ENCODE measurements at places on chromosomes 2 and 18.

DNA sequence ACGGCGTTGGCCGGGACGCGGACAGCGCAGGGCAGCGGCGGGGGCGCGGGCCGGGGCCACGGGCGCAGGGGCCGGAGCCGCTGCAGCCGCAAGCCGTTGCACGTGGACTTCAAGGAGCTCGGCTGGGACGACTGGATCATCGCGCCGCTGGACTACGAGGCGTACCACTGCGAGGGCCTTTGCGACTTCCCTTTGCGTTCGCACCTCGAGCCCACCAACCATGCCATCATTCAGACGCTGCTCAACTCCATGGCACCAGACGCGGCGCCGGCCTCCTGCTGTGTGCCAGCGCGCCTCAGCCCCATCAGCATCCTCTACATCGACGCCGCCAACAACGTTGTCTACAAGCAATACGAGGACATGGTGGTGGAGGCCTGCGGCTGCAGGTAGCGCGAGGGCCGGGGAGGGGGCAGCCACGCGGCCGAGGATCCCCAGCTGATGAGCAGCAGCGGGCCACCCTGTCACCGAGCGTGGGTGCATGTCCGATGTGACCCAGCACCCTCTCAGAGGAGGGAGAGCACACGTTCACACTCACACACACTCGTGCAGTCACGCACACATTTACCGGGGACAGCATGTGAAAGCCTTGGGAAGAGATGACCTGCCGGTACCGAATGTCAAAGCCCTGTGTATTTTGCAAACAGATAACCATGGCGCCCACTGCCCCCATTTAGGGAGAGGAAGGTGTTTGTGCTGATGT, 4.2 kb downstream of the GDF7 start:
- DNase-seq = no peak

DNA sequence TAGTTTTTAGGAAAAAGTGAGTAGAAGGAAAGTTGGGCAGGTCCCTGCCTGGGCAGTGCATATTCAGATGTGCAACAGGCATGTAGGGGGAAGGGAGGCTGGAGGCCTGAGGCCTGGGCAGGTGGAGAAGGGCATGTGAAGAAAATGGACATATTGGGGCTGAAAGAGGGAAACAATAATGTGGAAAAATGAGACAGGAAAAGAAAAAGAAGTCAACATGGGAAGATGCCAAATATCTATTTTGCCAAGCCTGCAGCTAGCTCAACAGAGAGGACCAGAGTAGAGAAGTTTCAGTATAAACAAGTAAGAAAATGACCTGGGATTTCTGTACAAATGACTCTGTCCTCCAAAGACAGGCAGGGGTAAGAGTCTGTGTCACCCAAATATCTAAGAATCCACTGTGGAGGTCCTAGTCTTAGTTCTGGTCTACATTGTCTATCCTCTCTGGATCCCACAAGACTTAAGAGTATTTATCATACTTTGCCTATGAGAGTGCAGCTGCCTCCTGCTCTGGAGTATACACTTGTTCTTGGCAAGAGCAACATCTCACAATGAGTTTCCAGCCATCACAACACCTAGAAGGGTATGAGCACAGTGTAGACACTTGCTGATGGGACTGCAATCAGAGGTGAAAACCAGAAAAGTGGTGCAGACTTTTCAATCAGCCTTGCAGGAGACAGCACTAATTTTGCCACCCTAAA, 80.2 kb downstream of the CLHC1 start:
- no peak for DNase-seq

DNA sequence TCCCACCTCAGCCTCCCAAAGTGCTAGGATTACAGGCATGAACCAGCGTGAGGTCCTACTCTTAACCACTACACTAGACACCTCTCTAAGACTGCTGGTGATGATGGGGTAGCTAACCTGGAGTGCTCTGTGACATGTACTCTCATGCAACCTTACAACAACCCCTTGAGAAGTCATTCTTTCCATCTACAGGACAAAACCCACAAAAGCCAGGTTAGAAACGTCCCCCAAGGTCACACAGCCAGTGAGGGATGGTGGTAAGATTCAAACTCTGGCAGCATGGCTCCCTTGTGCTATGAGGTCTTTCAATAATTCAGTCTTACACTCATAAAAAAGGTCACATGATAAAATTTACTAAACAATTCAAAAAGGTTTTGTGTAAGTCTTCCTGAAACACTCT, 94.8 kb upstream of the SERTAD2 start:
- DNase-seq = peak; percentile 18

DNA sequence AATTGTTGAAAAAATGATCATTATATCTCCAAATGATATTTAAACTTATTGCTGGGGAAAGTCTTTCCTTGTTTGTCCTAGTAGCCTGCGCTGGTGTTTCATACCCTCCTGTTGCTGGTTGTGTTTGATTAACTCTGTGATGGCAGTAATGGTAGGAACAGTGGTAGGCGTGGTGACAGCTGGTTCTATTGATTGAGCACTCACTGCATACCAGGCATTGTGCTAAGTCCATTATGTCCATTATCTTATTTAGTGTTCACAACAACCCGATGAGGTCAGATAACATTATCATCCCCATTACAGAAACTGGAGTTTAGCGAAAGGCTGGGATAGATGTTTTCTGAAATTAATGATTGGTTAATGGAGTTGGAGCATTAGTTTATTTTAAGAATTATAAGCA, 77.8 kb upstream of the STON1 start:
- no peak for DNase-seq

DNA sequence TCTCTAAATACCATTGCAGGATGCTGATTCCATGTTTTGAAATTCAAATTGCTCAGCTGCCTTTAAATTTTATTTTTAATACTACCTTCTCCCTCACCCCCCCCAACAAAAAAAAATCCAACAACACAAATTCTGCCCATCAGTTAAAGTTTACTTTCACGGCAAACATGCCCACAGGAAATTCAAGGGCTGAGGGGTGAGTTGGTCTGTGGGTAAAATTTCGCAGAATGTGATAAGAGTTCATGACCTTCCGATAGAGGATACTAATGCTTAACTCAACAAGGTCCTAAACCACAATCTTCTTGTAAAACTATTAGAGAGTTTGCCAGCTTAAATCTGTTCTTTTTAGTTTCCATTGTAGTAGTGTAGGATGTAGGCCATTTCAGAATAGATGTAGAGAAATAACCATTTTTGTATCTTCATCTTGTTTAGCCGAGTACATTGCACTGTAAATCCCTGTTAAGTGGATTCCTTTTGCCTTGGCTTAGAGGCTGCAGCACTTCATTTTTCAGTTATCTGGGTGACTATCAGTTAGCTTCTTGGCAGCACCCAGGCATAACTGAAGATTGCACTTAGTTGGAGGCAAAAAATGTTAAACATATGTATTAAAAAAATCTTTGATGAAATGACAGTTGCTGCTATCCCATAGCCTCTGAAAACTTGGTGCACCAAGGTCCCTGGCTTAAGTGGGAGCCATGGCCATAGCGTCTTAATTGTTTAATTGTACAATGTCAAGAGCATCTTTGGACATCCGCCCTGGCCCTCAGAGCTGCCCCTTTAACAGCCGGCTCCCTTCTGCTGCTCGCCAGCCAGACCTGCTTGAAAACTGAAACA, 232.3 kb downstream of the HAUS1 start:
- DNase-seq = no peak

- DNase-seq = no peak
These were observed 56.8 kb downstream of the COX7A2L start for GRCh38 chr2:42304059-42304713.

GRCh38 chr18:11767935-11768334, 78.9 kb downstream of the GNAL start:
- DNase-seq = peak; percentile 31

DNA sequence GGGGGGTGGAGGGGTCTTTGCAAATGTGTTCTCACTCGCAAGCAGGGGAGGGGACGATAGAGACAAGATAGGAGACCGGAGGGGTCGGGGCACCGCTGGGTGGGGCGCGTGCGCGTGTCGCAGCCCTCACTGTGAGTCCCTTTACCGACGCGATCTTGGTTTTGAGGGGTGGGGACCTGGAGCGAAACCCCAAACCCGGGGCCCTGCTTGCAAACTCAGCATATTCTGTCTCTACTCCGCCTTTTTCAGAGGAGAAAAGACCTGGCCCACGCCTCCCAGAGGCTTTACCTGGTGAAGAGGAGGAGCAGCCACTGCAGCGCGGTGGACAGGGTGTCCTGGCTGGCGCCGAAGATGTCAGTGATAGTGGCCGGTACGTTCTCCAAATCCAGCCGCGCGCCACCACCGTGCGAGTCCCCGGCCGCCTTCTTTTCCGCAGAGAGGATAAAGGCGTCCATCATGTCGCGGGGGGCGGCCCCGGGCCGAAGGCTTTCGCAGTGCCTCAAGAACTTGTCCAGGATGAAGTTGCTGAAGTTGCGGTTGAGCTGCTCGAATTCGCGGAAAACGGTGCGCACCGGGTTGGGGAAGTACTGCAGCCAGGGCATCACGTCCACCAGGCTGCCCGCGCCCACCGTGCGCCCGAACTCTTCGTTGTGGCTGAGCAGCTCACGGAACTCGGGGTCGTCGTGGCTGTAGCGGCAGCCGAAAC, 1.7 kb downstream of the CYP1B1 start:
- DNase-seq = peak; percentile 42

GRCh38 chr2:136226903-136227302, 109.0 kb upstream of the CXCR4 start:
- DNase-seq = no peak

DNA sequence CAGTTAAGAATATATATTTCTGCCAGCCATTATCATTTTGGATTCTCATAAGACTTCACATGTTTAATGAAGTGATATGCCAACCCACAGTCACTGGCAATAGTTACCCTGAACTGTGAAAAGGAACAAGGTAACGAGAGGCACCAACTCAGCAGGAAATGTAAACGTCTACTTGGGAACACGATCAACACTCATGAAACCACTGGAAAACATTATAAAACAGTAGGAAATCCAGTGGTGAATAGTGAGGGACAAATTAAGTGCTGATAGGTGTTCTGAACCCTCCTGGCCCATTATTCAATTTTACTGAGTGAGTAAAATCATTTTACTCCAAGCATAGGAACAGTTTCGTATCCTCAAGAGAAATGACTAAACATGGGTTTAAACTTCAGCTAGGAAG, 17.1 kb downstream of the CCDC68 start:
- no peak for DNase-seq

DNA sequence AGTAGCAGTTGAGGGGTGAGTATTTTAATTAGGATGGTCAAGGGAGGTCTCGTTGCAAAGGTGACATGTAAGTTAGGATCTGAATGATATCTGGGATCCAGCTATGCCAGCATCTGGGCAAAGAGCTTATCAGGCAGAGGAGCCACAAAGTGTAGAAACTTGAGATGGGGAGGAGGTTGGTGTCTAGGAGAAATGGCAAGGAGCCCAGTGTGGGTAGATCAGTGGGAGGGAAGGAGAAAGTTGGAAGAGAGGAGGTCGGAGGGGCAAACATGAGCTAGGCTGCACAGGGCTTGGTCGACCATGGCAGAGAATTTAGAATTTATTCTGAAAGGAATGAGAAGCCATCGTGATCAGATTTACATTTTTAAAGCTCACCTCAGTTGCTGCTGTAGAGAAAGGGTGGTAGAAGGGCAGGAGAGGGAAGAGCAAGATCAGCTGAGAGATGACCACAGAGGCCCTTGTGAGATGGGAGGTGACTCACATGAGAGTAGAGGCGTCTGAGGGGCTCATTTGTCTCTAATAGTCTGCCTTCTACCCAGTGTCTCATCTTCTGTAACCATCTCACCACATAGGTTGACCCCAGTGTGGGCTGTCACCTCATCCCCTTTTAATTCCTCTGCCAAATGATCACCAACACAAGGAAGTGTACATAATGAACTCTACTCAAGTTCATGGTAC, 170.0 kb downstream of the ETAA1 start:
- no peak for DNase-seq

- peak; percentile 70 for DNase-seq
These were observed 252.6 kb downstream of the AGAP1 start for GRCh38 chr2:235746257-235746934.

- DNase-seq = no peak
These were observed 137.8 kb downstream of the PRKCE start for GRCh38 chr2:45789317-45789716.

GRCh38 chr2:233409286-233409991, 55.1 kb downstream of the DGKD start:
- DNase-seq = no peak

DNA sequence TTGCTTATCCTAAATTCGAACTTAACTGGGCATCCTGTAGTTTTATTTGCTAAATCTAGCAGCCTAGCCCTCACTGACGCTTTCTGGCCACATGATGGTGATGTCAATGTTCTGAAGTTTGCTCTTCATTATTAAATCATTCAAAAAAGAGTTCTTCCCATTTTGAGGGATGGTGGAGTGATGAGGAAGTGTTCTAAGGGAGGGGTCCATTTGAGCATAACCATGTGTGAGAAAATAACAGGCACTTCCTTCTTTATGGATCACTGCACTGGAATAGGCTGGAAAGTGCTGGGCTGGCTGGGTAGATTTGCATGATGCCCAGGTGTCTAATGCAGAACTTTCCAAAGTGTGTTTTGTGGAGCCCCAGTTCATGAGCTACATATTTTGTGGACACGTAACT, 74.2 kb downstream of the TNFRSF11A start:
- peak; percentile 89 for DNase-seq

DNA sequence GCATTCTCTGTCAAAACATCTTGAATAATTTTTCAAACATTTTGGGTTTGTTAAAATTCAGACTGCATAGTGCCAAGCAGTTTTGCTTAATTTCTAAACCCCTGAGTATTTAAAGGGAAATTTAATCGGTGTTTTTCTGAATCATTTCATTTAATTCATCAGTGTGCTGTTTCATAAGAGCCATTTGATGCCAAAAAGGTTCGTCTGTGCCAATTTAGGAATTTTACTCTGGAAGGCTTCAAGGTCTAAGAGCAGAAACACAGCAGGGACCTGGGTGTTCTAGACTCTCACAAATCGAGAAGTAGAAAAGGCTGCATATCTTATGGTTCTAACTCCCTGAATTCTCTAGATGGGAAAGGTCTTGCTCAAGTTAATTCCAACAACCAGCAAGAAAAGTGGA, 311.9 kb upstream of the NT5C1B start:
- DNase-seq = no peak

DNA sequence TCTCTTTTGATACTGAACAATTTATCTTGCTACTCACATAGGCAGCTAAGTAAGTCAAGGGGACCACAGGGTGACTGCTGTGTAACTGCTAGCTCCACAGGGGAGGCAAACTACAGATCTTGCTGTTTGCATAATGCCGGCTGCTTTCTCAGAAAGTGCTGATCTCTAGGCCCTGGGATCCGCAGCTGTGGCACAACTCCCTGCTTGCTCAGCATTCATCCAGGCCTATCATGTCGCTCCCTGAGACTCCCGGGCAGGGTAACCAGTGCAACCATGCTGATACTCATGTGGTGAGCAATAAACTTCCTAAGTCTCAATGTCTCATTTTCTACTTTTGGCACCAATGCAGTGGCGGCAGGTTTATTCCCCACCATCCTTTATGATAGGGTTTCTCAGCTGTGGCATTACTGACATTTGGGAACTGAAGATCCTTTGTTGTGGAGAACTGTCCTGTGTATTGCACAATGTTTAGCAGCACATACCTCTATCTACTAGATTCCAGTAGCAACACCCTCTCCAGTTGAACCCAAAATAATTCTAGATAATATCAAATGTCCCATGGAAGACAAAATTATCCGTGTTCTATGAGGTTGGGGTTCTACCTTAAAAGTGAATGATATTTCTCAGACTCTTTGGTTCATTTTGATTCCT, 1101.3 kb downstream of the LRP1B start:
- DNase-seq = no peak

All from suppressor macrophage (primary cell).